Brain microvascular endothelial cell (primary cell): ENCODE measurements at places on chromosomes 2 and 18.

- DNase-seq: no peak
These were observed 509.2 kb downstream of the TDRD15 start for GRCh38 chr2:21633015-21633414.

- DNase-seq: peak; percentile 45
These were observed 40.4 kb upstream of the CDC42EP3 start for GRCh38 chr2:37711831-37712230.

DNA sequence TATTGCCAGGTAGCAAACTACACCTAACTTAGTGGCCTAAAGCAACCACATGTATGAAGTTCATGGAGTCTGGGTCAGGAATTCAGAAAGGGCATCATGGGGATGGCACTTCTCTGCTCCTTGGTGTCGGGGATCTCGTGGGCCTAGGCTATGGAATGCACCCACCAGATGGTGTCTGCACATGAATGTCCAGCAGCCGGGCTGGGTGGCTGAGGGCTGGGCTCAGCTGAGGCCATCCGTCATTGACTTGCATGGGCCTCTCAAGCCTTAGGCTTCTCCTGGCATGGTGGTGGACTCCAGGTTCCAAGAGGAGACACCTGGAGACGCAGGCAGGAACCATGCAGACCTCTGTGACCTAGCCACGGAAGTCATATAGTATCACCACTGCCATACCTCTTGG is 26.0 kb upstream of the RPL31 start:
- DNase-seq: no peak

DNA sequence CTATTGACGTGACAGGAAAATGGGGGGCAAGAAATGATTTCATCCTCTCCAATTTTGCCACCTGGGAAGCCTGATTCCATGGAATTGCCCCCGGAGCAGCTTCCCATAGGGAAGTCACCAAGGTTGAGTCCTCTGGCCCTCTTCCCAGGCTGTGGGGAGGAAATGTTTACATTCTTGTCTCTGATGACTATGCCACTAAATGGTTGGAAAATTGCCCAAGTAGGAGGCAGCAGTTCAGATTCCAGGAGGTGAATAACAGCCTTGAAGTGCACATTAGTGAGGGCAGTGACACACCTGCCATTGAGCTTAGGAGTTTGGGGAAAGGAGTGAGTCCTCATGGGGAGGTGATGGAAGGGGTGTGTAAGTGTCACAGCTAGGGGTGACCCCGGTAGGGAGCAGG is 449.2 kb upstream of the DCC start:
- DNase-seq: no peak

DNA sequence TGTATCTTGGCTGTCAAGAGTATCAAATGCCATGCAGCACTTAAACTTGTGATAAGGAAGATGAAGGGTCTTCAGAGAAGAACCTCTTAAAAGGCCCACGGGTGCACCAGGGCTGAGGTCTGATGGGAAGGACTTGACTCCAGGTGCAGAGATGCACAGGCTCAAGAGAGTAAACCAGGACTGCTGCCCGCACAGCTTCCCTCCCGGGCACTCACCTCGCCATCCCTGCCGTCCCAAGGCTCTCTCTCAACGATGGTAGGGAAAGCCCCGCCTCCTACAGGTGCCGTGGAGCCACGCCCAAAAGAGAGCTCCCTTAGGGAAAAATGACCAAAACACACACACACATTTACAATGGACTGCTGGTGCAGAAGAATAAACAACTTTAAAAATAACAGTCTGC is 27.9 kb downstream of the PDIA6 start:
- DNase-seq: no peak

DNA sequence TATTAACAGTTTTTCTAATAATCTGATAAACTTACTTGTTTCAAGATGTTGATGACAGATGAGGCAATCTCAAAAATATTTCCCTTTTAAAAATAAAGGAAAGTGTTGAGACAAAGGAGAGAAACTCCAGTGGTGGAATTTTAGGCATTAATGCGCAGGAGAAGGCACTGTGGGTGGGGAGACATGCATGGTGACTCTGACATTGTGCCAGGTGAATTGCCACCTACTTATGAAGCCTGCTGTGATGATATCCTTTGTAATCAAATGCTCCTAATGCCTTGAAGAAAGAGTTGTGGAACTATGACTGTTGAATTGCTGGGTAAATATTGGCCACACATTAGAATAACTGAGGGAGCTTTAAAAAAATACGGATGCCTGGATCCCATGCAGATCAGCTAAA is 101.4 kb downstream of the PLA2R1 start:
- peak; percentile 35 for DNase-seq

DNA sequence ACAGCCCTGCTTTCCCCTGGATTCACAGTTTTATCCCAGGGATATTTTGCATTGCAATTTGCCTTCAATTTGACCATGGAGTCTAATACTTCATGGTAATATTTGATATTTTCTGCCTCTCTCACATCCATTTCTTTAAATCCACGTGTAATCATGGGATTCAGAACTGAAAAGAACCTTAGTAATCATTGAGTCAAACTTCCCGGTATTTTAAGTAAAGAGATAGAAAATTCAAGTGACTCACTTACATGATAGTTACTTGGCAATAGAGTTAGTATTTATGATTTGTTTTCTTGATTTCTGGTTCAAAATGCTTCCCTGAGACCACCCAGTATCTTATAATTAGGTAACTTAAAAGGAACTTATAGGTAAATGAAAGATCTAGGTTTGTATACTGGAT is 33.7 kb upstream of the CDC42EP3 start:
- DNase-seq: no peak

GRCh38 chr2:6793371-6793770 is 72.3 kb downstream of the CMPK2 start:
- no peak for DNase-seq

DNA sequence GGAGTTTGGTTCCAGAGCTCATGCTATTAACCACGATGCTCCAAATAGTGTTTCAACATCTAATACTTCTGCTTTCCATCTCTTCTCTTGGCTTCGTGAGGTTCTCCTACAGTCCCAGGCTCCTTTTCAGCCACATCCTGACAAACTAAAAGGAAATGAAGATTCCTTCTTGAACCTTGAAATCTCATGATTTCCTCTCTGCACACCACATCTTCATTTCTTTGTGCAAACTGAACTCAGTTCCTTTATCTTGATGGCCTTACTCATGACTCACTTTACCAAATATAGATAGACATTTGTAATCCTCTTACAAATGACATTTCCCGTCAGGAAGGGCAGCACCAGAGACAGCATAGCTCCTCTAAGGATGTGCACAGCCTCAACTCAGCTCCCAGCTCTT is 50.0 kb upstream of the ITGA4 start:
- no peak for DNase-seq

DNA sequence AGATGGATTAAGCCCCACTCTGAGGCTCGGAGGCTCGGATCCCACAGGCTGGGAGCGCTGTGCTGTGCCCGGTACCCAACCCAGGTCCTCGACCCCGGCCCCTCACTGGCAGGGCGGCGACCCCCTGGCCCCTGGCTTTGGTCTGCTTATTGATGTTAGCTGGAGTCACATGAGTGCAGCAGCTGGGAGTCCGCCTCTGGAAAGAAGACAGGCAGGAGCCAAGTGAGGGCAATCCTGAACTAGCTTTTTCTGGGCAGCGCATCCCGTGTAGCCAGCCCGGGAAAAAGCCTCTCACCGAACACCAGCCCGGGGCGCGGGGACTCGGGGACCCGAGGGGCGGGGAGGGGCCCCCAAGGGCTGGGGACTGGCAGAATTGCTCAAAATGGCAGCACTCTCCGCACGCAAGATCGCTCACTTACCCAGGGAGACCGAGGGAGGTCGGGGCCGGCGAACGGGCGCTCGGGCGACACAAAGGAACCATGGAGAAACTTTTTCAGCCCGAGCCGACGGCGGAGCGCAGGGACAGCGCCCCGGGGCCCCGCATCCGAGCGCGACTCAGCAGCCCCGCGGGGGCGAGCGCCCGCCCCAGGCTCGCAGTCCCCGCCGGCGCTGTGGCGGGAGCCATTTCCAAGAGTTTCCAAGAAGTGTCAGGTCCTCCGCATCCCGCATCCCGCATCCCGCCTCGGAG is 567 bp downstream of the TMEM200C start:
- DNase-seq: no peak

- DNase-seq: no peak
These were observed 90.0 kb upstream of the ALPP start for GRCh38 chr2:232288489-232289030.

- DNase-seq: no peak
These were observed 1.5 kb upstream of the UGP2 start for GRCh38 chr2:63840081-63840784.

GRCh38 chr2:142796588-142796987 is 80.9 kb upstream of the KYNU start:
- DNase-seq: no peak

- peak; percentile 99 for DNase-seq
These were observed 250.1 kb upstream of the CTAGE1 start for GRCh38 chr18:22667616-22668422.

DNA sequence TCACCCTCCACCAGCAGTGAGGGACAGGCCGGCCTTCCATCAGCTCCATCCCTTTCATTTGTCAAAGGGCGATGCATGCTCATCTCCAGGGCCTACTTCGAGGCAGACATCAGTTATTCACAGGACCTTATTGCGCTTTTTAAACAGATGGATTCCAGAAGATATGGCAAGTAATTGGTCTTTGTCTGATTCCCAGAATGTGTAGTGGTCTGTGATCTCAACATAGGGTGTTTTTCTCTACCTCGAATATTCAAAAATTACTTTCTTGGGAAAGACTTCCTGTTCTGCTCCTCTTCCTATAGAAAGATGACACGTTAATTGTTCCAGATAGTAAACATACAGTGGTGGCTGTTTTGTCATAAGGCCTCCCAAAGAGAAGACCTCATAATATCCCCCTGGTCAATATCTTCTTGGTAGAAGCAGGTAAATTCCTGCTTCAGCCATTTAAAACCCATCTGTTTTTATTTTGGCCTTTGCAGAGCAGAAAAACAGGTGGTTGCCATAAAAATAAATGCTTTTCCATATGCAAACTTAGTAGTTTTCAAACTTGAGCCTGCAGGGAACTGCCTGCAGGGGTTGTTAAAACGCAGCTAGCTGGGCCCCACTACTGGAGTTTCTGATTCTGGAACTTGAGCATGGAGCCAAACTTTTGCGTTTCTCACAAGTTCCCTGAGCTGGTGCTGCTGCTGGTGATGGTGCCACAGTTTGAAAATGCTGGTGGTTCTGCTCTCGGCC is 8.2 kb downstream of the SMARCAL1 start:
- DNase-seq: no peak

- DNase-seq: no peak
These were observed 69.9 kb upstream of the FSIP2 start for GRCh38 chr2:185668710-185669109.

GRCh38 chr2:206274434-206275311 is at the start of gene ZDBF2:
Gene ZDBF2 (plus strand): TSS chr2:206274663. CDS start chr2:206281850, 7,187 bp downstream.
- peak; percentile 48 for DNase-seq

DNA sequence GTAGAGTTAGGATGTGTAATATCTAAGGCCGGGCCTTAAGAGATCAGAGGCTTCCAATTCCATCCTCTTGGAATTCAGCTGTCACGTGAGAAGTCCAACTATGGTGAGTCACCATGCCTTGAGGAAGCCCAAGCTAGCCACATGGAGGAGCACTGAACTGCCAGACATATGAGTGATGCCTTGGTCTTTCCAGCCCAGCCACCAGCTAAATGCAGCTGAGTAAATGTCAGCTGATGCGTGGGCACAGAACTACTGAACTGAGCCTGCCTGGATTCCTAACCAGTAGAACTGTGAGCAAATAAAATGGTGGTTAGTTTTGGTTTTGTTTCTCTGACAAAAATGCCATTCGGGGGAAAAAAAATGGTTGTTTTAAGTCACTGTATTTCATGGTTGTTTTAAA is 153.7 kb upstream of the SERTAD2 start:
- DNase-seq: peak; percentile 100

- no peak for DNase-seq
These were observed 107.5 kb downstream of the TTC27 start for GRCh38 chr2:32735348-32735747.

- DNase-seq: no peak
These were observed 189.3 kb downstream of the CLIP4 start for GRCh38 chr2:29304399-29305060.

- no peak for DNase-seq
These were observed 212.1 kb upstream of the COPS8 start for GRCh38 chr2:236873636-236874035.

DNA sequence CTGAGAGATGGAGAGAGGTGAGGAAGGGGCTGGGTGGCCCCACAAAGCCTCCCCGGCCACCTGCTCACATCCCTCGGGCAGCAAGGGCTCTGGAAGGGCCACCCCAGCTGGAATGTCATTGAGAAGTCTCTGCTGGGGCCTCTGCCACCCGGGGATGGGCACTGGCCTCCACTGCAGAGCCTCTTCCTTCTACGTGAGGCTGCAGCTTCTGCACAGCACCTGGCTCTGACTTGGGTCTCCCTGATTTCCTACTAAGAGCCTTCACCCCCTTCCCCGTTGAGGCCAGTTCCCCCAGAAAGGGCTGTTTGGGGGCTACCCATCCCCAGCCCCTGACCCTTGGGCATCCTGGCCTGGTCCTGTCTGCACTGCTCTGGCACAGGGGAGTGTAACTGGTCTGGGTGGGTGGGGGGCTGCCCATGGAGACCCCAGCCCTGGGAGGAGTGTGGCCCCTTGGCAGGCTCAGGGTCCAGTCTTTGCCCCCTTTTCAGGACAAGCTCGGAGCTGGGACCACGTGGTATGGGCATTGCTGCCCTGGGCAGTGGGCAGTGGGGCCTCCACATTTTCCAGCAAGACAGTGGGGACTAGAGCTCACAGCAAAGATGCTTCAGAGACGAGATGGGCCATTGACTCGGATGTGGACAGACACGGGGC is 5.6 kb downstream of the PDCD1 start:
- DNase-seq: no peak

GRCh38 chr2:187552828-187553681 is 1.2 kb downstream of the TFPI start:
- peak; percentile 68 for DNase-seq

DNA sequence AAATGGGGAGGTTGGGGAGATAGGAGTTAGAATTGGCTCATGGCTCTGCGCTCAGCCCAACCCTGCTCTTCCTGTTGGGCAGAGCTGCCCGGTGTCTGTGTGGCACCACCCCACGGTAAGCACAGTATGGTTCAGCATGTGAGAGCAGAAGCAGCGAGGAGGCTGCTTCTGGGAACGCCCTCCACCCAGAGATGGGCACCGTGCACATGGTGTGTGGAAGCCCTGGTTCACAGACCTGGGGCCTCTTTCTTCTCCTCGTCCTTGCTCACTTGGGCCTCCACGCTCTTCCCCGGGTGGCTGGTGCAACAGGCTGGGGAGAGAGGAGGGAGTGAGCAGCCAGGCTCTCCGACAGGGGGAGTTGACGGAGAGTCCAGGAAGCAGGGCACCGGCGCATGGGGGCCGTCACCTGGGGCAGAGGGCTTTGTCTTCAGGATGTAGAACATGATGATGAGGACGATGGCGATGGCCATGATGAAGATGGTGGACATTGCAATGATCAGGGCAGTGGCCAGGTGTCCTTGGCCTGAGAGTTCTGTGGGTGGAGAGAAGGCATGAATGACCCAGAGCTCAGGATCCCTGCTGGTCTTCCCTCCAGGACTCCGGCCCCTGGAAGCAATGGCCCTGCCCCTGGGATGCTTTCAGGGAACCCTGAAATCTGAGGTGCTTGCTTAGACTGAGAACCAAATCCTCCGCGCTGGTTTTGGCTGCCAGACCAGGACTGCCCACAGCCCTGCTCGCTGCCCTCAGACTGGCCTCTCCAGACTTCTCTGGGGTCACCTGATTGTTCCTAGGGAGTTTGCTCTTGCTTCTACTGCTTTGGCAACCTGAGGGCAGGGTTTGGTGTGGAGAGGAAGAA is 78.3 kb downstream of the EDAR start:
- DNase-seq: no peak

GRCh38 chr2:238019962-238020361 is 40.8 kb upstream of the SCLY start:
- DNase-seq: no peak
